Occipital lobe (tissue), 3 donors: ENCODE measurements at places on chromosomes 7 and 10. TPM values are rescaled to one million over a fixed set of nuclear protein-coding genes. Genes with fewer than 3 reads are reported as not detected.

Gene BMPER
- total RNA-seq, result 4.5 TPM

Gene NCAPG2
- 14.3 TPM for total RNA-seq

Gene PTN
- total RNA-seq, result 182 TPM

Gene ADAM8
- total RNA-seq, result 1.7 TPM

Gene LRCH4
- total RNA-seq, result 6.4 TPM

Gene INA
- total RNA-seq, result 177 TPM

Gene CPN1
- not detected for total RNA-seq

Gene MKX
- 0.94 TPM for total RNA-seq

Gene TAS2R5
- 3.4 TPM for total RNA-seq

Gene CDNF
- 1.4 TPM for total RNA-seq

Gene PAPOLB
- 0.94 TPM for total RNA-seq

Gene HELLS
- 18.9 TPM for total RNA-seq

Gene CPSF4
- 24.2 TPM for total RNA-seq

Gene PRF1
- total RNA-seq, result not detected

Gene NAT16
- 1.2 TPM for total RNA-seq

Gene FOXP2
- 29.9 TPM for total RNA-seq

Gene ZDHHC4
- total RNA-seq, result 54.4 TPM

Gene GSAP
- 12.6 TPM for total RNA-seq

Gene EBF3
- total RNA-seq, result 0.31 TPM

Gene CEP55
- total RNA-seq, result 1.9 TPM

Gene ARHGAP19
- total RNA-seq, result 8.4 TPM
